ACHN (cell line): ENCODE measurements at places on chromosomes 2 and 18.
A peak's percentile ranks its signal among the peaks of the same experiment; 100 is the strongest.

DNA sequence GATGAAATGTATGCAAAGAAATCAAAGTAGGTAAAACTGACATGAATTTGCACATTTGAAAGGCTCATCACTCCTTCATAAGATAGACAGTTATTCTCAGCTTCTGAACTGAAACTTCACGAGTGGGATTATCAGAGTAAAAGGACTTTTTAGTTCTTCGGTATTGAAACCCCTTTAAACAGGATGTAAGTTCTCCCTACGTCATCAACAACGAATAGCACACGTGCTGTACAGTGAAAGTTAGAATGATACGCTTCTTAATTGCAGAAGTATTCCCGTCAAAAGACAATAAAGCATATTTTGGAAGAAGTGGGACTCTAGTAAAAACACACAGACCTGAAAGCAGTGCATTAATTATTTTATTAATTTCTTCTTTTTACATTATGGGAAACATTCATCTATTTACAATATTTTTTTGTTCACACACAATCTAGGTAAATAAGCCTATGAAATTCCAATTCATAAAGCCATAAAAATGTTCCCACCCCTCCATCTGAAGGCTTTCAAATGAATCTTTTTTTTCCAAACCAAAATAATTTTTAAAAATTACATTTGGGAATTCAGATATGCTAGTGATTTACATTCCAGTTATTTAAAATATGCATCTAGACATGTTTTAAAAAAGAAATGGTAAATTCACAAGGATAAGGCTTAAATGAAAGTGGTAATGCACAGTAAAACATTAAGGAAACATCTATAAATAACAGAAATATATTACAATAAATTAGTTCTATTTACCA is 45.9 kb downstream of the TGIF1 start:
- DNase-seq: no peak

DNA sequence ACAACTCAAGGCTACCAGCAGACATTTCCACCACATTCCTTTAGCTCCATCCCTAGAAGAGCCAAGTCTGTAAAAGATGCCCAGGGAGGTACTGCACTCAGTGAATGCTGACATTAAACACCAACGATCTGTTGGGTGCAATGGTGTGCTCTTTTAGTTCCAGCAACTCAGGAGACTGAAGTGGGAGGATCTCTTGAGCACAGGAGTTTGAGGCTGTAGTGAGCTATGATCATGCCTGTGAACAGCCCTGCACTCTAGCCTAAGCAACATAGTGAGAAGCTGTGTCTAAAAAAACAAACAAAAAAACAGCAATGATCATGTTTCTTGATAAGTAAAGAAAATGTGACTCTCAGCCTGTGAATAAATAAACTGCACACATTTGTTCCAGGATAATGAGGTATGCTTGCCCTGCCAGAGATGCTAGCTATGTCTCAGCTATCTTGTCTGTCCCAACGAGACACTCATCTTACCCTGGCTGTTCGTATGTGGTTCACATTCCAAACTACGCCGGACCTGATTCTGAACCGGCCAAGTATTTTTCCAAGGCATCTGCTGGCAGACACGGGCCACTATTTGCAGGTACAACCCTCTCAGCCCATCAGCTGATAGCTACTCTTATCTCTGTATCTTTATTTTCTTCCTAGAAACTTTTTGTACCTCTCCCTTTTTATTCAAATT is 21.8 kb downstream of the TMEM182 start:
- DNase-seq: no peak

GRCh38 chr2:232632904-232633412 is 446 bp upstream of the EFHD1 start:
- DNase-seq: peak; percentile 32

- DNase-seq: no peak
These were observed 129.7 kb upstream of the TNP1 start for GRCh38 chr2:216989340-216990129.

DNA sequence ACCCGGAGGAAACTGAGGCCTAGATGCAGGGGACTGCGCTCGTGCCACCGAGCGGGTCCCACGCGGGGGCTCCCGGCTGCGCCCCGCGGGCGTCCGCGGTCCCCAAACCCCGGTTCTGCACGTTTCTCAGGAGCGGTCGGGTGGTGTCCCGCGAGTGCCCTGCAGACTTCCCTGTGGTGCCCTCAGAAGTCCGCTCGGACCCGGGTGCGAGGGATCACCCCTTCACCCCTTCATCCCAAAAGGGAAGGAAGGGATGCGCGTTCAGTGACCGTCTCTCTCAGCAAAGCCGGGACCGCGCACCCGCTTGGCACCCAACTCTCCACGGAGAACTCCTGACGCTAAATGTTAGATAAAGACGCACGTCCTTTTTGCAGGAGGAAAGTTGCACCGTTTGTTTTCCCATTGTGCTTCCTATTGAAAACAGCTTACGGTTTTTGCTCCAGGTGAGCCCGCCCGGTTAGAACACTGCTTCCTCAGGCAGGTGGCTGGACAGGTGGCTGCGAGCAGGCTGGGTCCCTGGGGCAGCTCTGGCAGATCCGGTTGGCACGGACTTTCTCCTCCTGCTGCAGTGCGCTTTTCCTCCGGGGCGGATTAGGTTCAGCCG is 779 bp downstream of the DGKD start:
- peak; percentile 38 for DNase-seq

- DNase-seq: no peak
These were observed 116.6 kb upstream of the PELI1 start for GRCh38 chr2:64260817-64261216.

DNA sequence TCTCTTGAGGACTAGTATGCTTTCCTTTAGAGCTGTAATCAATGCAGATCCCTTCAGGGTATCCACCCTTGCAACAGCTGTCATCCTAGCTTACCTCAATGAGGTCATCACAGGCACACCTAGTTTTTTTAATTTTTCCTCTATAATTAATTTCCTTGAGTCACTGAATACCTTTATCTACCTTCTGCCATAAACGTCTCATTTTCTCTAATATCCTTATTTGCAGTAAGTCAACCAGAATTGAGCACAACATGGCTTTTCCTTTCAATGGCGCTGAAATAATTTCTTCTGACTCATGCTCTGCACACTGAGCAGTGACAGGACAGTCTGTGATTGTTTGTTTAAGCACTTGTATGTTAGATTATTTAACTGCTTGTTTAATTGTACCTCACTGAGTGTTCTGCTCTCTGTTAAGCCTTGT is 49.4 kb downstream of the ETAA1 start:
- DNase-seq: no peak

GRCh38 chr2:38978296-38978903 is 88.7 kb downstream of the ARHGEF33 start:
- DNase-seq: no peak

GRCh38 chr18:67266246-67267237 is 250.0 kb downstream of the DSEL start:
- no peak for DNase-seq

GRCh38 chr2:204135752-204136151 is 199.2 kb downstream of the ICOS start:
- DNase-seq: no peak

- DNase-seq: peak; percentile 15
These were observed 69.3 kb downstream of the MBP start for GRCh38 chr18:77063260-77063659.

GRCh38 chr2:74514368-74515270 is at the start of gene TLX2:
TLX2 (plus strand) TSS chr2:74514450; CDS start chr2:74514807, 357 bp downstream.
- DNase-seq: no peak

DNA sequence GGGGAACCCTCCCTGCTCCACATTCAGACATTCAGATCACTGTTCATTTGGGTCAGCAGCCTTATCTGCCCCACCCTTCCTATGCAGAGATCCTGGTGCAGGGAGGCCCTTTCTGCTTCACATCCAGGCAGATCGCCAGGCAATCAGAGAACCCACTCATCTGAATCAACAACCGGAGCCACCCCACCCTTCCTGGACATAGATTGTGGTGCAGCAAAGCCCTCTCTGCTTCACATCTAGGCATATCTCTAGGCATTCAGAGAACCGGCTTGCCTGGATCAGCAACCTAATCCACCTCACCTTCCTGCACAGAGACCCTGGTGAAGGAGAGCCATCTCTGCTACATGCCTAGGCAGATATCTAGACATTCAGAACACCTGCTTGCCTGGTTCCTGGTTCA is 184.5 kb upstream of the CNTNAP5 start:
- no peak for DNase-seq

- DNase-seq: no peak
These were observed 35.9 kb downstream of the KLF7 start for GRCh38 chr2:207129821-207130220.

- no peak for DNase-seq
These were observed 1.3 kb downstream of the SLC23A3 start for GRCh38 chr2:219168526-219168925.

DNA sequence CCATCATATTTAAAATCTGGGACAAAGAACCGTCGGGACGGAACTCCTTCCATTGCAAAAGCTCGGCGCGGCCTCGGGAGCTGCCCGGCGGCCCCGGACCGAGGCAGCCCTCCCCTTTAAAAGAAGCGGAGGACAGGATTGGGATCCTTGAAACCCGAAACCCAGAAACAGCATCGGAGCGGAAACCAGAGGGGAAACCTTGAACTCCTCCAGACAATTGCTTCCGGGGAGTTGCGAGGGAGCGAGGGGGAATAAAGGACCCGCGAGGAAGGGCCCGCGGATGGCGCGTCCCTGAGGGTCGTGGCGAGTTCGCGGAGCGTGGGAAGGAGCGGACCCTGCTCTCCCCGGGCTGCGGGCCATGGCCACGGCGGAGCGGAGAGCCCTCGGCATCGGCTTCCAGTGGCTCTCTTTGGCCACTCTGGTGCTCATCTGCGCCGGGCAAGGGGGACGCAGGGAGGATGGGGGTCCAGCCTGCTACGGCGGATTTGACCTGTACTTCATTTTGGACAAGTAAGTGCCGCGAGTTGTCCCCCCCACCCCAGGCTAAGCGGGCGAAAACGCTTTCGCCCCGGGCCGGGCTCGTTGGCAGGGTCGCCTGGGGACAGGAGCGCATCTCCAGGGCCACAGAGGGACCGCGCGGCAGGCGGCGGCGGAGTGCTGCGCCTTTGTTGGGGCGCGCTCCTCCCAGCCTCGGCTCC is at the start of gene ANTXR1:
ANTXR1 (plus strand) TSS at position 38 of the 698 bp plus-strand sequence; CDS start at position 359, 321 bp downstream.
- peak; percentile 73 for DNase-seq

- DNase-seq: peak; percentile 47
These were observed 133.8 kb downstream of the ARL4C start for GRCh38 chr2:234363011-234363487.

DNA sequence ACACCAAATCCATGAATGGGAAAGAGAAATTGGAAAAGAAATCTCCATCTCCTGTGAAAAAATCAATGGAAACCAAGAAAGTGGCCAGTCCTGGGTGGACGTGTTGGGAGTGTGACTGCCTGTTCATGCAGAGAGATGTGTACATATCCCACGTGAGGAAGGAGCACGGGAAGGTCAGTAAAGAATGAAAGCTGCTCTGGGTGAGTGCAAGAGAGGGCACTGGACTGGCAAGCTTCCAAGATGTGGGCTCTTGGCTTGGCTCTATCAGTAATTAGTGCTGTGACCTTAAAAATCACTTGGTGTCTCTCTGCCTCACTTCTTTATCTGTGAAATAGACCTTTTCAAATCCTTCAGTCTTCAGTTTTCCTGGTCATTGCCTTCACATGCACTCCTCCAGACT is 89.0 kb downstream of the ZNF532 start:
- no peak for DNase-seq

GRCh38 chr2:105797298-105797819 is 52.6 kb downstream of the NCK2 start:
- DNase-seq: no peak

DNA sequence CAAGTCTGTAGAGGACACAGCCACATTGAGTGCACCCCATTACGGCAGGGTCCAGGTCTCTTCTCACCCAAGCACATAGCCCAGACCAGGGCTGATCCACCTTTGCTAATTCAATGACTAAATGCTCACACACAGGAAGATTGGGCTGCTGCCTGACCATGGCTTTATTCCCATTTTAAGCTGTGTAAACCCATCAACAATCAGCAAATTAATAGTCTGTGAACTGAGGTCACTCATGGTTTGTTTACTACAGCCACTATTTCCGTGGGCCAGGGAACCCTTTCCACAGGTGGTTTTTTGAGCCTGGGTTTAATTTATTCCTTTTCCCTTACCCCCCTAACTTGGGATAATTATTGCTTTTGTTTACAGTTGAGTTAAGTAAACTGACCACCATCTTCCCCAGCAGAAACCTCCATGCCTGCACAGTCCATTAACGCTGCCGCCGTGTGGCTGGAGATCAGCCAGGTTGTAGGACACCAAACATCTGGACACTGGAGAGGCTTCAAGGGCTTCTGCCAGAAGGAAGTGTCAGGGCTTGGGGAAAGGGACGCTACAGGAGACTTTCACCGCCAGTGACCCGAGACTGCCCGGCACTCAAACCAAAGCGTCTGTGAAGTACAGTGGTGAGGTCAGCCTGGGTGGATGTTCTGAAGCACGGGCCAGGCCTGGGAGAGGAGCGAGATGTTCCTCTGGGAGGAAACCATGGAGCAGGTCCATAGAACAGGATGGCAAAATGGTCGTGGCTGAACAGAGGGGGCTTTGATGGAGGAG is 282.9 kb downstream of the DYSF start:
- DNase-seq: no peak

DNA sequence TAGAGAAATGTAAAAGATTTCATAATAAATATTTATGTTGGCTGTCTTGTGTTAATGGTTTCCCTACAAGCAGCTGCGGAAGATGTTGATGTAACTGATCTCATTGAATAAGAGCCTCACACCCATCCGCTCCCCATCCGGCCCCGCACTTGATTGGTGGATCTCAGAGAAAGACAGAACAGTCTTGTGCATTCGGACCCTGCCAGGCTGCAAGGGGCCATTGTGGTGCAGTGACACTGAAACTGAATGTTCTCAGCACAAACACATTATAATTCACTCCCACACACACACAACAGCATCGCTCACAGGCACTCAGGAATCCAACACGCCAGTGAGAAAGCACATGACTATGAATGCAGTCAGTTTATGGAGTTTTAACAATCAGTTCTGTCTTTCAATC is 47.8 kb downstream of the PRELID3A start:
- no peak for DNase-seq

DNA sequence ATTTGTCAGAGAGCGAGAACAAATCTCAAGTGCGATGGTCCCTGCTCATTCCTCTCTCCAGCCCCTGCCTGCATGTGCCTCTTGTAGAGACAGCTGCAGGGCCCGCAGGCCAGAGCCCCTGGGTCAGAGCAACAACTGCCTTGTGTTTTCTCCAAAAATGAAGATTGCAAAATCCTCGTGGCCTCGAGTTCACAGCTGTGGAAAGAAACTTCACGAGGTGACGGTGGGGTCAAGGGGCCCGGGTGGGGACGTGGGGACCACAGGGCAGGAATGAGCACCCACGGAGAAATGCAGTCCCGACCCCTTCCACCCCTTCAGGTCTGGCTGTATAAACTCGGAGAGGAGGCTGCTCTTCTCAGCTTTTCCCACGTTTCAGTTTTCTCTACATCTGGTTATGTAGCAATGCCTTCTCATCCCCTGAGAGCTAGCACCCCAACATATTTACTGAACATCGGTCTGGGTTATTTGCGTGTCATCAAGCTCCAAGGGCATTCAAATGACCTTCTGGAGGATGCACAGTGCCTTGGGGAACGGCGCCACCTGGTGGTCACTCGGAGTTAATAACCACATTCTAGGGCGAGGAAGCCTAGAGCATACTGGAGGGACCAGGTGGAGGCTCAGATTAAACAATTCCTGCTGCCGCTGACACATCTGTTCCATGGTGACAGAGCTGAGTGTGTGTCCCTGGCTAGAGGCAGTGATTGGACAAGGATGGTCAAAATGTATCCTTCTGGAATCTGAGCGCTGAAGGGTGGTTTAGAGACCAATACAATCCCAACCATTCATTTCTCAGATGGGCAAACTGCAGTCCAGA is 91.4 kb upstream of the CYRIA start:
- DNase-seq: peak; percentile 55
